ENCODE measurements at places on chromosomes 1 and 21.

DNA sequence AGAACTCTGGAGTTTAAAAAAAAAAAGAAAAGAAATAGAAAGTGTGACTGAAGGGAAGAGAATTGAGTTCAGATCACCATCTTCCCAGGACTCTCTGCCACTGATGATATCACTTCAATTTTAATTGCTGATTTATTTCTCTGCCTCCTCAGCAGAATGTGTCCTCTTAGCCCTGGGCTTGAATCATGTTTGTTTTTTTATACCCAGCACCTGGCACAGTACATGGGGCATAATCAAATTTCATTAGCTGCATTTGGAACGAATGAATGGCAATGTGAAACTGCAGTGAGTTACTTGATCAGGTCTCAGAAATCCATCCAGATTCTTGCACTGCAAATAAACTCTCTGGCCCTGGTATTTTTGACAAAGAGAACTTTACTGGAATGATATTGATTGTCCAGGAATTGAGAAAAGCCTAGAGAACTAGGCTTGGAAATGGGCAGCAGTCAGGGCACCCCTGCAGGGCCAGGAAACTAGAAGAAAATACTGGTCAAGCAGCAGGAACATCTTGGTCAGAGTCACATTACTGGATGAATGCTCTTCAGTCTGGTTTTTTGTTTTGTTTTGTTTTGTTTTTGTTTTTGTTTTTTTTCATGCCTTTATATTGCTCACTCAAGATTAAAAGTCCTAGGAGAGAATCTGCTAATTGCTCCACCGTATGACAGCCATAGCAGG, 103.8 kb upstream of the FAM78B start:
- DNase-seq: no peak

DNA sequence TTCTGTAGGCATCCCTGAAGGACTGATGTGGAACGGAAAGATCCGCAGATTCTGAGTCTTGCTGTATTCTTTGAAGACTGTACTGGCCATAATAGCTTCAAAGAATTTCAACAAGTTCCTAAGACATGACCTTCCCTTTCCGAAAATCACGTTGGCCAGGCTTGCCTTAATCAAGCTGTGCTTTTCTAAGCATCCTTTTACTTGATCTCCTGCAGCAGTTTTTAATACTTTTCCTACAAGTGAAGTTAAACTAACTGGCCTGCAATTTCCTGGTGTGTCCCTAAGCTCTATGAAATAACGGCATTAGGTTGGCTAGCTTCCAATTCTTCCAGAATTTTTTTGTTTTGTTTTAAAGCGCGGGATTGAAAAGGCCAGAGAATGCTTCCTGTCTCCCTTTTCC, 40.3 kb downstream of the SPAG17 start:
- no peak for DNase-seq

DNA sequence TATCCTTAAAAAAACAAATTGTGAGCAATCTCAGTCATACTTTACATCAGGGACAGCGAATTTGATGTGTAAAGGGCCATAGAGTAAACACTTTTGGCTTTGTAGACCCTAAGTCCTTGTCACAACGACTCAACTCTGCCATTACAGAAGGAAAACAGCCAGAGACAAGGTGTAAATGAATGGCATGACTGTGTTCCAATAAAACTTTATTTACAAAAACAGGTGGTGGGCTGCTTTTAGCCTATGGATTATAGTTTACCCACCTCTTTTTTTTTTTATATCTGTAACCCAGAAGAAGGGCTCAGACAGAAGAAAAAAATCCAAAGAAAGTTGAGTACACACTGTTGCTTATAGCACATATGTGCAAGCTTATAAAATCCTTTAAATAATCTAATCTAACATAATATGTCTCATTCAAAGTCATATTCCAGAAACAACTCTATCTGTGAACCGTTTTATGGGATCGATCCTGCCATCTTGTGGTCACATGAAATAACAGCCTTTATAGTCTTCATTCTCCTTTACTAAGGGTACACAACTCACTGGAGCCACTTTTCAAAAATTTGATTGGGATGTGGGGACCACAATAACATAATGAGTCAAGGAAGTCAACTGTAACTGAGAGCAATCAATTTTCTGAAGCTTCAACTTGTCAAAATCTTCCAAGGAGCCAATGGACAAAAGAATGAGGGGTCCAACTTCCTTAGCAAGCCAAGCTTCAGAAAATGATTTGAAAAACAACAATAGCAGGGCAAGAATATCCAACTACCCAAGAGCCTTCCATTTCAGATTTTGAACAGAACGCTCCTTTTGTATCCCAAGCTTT, 142.2 kb upstream of the KRTAP19-8 start:
- DNase-seq: peak; percentile 20

DNA sequence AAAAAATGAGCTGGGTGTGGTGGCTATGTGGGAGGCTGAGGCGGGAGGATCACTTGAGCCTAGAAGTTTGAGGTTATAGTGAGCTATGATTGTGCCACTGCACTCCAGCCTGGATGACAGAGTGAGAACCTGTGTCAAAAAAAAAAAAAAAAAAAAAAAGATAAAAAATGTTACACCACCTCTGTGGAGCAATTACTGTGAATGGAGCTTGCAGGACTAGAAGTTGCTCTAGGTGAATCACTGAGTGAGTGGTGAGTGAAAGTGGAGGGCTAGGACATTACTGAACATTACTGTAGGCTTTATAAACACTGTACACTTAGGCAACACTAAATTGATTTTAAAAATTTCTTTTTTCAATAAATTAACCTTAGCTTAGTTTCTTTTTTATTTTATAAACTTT, 21.9 kb downstream of the TLCD4 start:
- DNase-seq: no peak

DNA sequence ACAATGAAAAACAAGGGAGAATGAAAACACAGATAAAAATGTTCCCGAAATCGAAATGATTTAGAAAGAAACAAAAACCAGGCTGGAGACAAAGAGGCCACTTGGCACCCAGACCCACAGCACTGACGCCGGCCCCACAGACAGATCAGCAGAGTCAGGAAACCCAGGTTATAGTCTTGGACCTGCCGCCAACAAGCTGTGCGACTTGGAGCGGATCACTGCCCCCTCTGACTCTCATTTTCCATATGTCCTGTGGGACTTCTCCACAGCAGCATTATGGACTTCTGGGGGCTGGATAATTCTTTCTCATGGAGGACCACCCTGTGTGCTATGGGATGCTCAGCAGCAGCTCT, 72.4 kb downstream of the MATN1 start:
- no peak for DNase-seq
